Right renal cortex interstitium (tissue), 3 donors: ENCODE measurements at places on chromosomes 7 and 10.

- DNase-seq, result no peak
These were observed 980.0 kb downstream of the DNAJB9 start for GRCh38 chr7:109549471-109550193.

DNA sequence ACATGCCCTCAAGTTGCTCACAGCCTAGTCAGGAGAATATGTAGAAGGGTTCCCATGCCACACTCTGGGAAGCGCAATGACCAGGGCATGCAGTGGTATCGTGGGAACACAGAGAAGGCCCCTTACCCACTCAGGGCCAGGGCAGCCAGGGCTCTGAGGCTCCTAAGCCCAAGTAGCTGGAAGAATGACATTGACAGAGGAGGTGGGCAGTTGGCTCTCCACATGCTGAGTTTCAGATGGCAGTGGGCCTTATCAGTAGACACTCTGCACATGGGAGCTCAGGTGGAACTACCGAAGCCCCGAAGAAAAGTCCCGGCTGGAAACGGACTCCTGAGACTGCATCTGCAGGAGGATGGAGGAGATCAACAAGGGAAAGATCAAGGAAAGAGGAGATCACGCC is 15.7 kb upstream of the SVOPL start:
- DNase-seq, result no peak

GRCh38 chr7:43104874-43105520 is 7.5 kb upstream of the HECW1 start:
- no peak for DNase-seq

DNA sequence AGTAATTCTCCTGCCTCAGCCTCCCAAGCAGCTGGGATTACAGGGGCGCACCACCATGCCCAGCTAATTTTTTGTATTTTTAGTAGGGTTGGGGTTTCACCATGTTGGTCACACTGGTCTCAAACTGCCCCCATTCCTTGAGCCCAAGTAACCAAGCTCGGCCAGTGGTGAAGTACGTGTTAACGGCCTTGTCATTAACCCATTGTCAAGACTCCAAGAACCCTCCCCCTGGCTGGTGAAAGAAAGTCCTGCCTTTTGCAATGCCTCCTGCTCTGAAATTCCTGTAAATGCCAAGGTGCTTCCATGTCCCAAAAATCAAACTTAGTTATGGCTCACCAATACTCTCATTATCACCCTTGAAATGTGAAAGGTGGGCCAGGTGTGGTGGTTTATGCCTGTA is 18.8 kb upstream of the SEPHS1 start:
- DNase-seq, result no peak

DNA sequence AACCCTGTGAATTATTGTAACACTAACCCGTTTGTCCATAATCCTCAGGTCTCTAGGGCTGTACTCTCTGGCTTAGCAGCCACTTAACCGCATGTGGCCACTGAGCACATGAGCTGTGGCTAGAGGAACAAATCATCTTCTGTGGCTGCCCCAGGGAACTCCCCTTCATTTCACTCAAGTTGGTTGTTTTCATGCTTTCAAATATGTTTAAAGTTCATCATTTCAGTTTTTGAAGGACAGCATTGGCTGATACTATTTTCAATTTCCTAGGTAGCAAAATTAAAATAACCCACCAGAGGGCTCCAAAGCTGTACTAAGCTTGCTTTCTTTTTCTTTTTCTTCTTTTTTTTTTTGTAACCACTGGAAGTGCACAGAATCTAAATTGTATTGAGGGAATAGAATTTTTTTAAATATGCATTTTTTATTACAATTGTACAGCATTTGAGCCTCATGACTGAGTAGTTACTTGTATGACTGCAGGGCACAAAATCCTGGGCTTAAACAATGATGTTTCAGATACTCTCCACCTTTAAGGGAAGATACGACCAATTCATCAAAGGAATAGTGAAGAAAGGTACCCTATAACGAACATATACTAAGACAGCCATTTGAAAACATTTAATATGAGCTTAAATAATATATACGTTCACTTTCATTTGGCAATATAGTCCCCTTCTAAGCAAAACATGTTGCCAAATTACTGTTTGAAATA is 38.6 kb downstream of the MRC1 start:
- no peak for DNase-seq

DNA sequence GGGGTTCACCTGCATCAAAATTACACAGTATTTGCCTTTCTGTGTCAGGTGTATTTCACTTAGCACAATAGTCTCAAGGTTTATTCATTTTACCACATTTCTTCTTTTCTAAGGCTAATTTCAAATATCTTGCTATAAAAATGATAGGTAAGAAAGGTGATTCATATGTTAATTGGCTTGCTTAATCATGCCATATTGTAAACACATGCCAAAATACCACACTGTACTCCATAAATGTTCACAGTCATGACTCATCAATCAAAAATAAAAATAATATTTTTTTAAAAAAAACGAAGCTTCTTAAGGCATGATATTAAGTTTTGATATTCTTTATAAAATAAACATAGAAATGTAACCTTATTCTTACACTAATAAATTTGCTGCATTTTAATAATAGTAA is 947.1 kb downstream of the GRM8 start:
- DNase-seq, result no peak

DNA sequence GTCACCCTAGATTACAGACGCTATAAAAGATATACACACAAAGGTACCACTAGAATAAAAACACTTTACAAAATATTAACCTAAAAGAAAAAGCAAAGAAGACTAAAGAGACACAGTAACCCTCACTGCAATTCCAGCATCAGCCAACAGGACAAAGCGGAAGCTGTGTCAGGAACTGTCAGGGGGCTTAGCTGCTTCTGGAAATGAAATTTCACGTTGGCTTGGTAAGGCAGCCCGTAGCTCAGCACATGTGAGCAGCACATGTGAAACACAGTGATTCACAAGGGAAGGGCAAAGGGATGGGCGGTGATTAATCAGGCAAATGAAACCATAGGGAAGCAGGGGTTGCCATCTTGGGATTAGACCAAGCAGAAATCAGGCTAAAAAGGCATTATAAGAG is 195.4 kb downstream of the MGMT start:
- DNase-seq, result no peak

GRCh38 chr7:150939466-150939865 is 38.7 kb downstream of the KCNH2 start:
- DNase-seq, result no peak

GRCh38 chr7:163298-163695 is 29.1 kb upstream of the FAM20C start:
- DNase-seq, result no peak

DNA sequence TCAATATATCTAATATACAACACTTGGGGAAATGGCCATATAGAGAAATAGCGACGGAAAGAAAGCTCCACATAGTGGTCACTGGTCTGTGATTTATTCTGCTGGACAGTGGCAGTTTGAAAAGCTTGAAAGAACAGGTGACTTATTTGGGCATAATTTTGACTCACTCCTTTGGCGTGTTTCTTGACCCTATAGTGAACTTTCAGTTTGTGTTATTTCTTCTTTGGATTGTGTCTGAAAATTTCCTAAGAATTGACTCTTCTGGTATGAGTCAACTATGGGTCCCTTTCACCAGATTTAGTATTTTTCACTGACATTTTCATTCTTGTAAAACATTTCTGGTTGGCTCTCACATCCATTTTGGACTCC is 25.8 kb upstream of the IMMP2L start:
- no peak for DNase-seq

- DNase-seq, result no peak
These were observed 135.1 kb downstream of the CHRM2 start for GRCh38 chr7:137003566-137003965.

GRCh38 chr10:110479710-110480109 is 18.0 kb upstream of the DUSP5 start:
- DNase-seq, result no peak

DNA sequence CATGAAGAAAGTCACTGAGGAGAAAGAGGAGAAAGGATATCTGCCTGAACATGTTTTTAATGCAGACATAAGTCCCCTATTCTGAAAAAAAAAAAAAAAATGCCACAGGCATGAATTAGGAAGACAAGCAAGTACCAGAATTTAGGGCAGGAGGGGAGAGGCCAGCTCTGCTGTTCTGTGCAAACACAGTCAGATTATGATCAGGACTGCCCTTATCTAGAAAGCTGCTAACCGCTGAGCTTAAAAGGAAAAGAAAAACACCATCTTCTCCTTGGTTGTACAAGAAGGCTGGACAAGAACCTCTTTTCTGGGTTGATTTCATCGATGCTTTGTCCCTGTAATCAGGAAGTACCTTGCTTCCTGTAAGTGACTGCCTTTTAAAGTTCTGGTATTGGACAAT is 15.3 kb upstream of the PWWP2B start:
- DNase-seq, result no peak

GRCh38 chr10:75211007-75211691 is 553 bp downstream of the VDAC2 start:
- DNase-seq, result no peak

GRCh38 chr10:20059084-20059835 is 243.0 kb downstream of the PLXDC2 start:
- no peak for DNase-seq

DNA sequence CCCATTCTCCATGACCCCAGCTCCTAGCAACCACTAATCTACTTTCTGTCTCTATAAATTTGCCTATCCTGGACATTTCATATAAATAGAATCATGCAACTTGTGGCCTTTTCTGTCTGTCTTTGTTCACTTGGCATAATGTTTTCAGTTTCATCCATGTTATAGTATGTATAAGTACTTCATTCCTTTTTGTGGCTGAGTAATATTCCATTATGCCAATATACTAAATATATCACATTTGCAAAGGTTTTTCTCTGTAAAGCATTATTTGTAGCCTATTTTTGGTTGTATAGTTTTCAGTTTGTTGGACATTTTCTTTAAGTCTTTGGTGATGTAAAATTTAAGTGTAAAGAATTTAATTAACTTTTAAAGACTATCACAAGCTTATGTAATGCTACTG is 2.2 kb downstream of the PTPRZ1 start:
- DNase-seq, result no peak

DNA sequence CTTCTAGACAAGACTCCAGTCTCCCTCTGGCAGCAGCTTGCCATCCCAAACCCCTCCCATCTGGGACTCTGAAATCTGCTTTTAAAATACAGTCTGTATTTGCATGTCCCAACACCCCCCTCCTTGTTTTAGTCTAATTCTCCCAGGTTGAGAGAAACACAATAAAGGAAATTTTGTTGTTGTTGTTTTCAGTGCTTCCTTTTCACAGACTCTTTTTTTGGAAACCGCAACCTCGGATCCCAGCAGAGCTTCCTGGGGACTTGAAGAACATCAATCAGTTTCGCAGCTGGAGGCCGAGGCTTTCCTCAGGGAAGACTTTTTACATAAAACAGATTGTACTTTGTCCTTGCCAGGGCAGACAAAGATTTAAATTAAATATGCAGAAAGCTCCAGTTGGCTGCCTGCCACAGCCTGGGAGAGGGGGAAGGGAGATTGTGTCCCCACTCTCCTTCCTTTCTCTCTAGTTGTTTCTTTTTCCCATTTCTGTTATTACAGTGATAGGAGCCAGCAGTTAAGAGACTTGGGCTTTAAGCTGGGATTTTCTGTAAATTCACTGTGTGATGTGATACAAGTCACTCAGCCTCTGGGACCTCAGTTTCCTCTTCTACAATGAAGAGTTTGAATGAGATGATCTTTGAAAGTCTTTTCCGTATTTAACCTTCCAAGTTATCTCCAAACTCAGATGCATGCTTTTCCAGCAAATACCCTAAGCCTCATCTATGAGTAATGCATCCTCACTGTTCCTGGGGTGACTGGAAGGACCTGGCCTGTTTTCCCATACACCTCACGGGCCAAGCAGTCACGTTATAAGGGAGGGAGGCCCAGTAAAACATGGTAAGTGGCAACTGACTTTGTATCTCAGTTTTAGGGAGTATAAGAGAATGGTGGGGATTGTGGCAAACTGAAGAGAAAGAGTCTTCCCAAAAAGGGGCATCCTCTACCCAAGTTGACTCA is 192.3 kb downstream of the REEP3 start:
- DNase-seq, result no peak

- DNase-seq, result no peak
These were observed 34.1 kb upstream of the NPFFR1 start for GRCh38 chr10:70317943-70318318.

GRCh38 chr7:110569486-110570205 is 521.3 kb upstream of the LRRN3 start:
- no peak for DNase-seq

- DNase-seq, result no peak
These were observed 79.5 kb upstream of the FAM20C start for GRCh38 chr7:112881-113280.

DNA sequence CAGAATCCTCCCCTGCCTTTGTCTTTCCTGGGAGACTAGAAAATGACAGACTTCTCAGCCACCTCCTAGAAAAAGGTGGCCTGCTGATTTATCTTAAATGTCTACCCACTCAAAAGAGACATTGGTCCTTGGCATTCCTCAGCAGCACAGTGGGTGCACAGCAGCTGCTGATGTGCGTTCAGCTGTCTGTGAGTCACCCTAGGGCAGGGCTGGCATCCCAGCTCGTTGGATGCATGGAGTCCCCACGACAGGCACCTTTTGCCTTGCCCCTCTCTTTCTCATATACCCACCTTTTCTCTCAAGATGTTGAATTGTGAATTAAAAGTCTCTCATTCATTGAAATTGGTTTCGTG is 113.0 kb downstream of the DOCK1 start:
- DNase-seq, result no peak

DNA sequence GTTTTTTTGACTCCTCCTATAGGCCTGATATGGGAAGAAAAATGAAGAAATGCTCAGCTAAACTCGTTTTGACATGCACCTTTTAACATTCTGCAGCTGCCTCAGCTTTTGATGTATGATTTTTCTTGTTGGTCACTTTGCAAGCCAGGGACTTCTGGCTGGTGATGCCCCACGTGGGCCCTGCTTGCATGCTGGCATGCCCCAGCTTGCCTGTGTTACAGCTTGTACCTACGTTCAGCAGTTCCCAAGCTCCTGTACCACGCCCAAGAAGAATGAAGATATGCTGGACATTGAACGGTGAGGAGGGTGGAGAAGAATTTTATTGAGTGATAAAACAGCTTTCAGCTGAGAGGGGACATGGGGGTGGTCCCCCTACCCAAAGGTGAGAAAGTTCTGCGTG is 245.6 kb upstream of the FZD8 start:
- no peak for DNase-seq

GRCh38 chr7:12066004-12066403 is 145.1 kb upstream of the TMEM106B start:
- DNase-seq, result no peak

DNA sequence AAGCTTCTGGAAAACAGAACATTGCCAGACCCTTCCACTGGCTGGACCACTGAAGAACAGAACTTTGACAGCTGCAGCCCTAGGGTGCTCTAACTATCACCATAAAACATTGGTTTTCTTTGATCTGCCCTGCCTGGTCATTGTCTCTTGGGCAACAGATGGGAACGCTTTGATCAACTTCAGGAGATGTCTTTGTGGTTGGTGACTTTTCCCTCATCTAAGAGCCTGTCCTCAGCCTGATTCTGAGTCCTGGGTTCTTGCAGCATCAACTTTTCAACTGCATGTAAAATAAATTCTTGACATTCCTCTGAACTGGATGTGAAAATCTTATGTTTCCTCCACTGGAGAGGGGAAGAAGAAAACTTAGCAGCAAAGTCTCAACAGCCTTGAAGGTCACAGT is 53.1 kb upstream of the ZNRF2 start:
- DNase-seq, result no peak

GRCh38 chr7:43018446-43018845 is 86.3 kb downstream of the MRPL32 start:
- DNase-seq, result no peak
